ENCODE measurements at places on chromosomes 7 and 10. TPM values are rescaled to one million over a fixed set of nuclear protein-coding genes. Genes with fewer than 3 reads are reported as not detected.

Gene PTF1A
- total RNA-seq, result not detected

Gene PTEN
- total RNA-seq, result 19.6 TPM

Gene CEP41
- 20.4 TPM for total RNA-seq

Gene CLEC2L
- not detected for total RNA-seq

Gene HDAC9
- total RNA-seq, result 0.03 TPM

Gene SAP25
- total RNA-seq, result not detected

Gene ZNF25
- 8.4 TPM for total RNA-seq

Gene JMJD1C
- total RNA-seq, result 14.1 TPM

Gene RSPH10B
- not detected for total RNA-seq

Gene PAPOLB
- total RNA-seq, result 0.94 TPM

DNA sequence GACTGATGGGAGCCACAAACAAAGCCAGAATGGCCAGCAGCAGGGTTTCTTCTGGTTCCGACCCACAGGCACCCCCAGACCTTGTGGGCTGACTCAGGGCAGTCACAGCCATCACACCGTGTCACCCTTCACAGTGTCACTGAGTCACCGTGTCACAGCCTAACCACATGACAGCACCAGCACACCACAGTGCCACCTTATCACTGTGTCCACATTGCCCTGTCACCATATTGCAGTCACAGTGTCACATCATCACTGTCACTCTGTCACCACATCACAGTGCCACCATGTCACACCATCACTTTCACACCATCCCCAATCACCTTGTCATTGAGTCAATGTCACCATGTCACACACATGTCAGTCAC lies 77.0 kb downstream of the OAT start:
- no peak for DNase-seq

- no peak for DNase-seq
Measured at GRCh38 chr7:31129067-31129466, 77.0 kb downstream of the ADCYAP1R1 start.

DNA sequence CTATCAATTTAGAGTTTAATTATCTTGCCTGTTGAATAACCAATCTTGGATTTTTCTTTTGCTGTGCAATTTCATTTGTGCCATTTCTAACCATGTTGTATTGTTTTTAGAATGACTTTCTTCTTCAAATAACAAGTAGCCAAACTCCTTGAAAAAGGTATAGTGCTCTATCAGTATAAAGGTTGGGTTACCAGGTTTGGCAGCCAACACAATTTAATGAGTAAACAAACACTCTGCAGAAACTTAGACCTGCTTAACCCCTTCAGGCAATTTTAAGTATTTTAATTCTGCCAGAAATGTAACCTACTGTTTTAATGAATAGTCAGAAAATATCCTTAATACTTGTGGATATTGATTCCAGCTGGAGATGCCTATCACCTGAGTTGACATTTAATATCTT lies 299.8 kb downstream of the ARL4A start:
- no peak for DNase-seq

DNA sequence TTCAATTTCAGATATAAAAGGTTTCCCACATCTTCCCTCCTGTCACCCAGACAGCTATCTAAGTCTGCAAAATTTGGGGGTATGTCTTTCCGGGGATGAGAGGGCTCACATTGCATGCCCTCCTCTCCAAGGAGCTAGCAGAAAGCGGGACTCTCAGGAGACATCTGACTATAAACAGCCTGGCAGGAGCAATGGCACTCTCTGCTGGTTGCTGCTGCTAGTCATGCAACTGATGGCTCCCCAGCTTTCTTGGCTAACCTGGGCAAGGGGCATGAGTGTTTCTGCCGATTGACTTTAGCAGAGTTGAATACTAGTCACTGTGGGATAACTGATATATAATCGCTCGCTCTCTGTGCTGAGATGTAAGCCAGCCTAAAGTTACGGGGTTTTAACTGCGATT lies 12.0 kb downstream of the TBX20 start:
- DNase-seq, result no peak

DNA sequence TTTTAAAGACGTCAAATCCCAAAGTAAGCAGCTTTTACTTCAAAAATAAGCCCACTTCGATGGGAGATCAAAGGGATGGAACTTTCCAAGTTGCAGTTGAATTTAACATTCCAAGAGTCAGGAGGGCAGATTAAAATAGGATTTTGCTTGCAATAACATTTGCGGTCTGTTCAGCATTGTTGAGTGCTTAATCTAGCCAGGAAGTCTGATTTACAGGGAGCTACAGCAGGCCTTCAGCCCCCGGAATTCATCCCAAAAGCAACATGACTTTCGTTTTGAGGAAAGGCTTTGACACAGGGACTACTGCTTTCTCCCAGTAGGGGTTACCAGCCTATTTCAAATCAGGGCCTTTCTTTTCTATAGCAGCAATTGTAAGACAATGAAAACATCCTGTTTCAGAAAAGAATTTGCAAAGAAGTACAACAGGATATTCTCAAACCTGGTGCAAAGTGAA lies 279.6 kb upstream of the PITRM1 start:
- DNase-seq, result peak; percentile 32

DNA sequence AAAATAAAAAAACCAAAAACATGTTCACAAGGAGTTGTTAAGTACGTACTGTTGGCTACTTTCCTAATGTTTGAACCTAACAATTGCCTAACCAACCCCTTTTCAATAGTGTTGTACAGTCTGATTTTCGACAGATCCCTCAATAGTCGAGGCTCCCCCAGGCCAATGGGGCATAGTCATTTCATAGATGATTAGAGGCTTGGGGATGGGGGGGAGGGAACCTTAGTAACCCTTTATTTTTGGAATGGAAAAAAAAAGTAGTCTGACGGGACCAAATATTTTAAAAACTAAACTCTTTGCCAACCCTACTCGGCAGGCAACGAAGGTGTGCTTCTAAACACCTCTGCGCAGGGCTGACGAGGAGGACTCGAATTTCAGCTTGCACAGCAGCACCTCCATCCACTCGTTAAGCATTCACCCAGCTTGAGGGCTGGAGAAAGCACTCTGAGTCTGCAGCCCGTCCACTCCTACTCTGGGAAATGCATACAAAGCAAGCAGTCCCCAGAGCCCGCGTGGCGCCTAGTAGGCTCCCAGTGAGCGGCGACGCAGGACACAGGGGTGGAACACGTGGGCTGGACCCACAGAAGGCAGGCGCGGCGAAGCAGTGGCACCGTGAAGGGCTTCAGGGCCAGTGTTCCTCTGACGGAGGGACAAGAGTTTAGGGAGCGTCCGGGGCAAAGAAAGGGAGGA lies 899 bp downstream of the PUS7 start:
- DNase-seq, result peak; percentile 44

- DNase-seq, result no peak
Measured at GRCh38 chr7:53094827-53095226, 59.4 kb downstream of the POM121L12 start.

DNA sequence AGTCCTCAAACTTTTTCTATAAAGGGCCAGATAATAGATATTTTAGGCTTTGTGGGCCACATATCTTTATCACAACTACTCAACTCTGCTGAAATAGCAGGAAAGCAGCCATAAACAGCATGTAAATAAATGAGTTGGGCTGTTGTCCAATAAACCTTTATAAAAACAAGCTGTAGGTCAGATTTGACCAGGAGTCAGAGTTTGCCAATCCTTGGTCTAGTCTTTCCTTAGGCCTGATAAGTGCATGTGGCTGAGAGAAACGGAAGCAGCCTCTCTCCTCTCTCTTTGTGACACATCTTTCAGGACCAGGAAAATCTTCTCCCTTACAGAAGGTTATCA lies 724.5 kb downstream of the GRID1 start:
- peak; percentile 32 for DNase-seq

DNA sequence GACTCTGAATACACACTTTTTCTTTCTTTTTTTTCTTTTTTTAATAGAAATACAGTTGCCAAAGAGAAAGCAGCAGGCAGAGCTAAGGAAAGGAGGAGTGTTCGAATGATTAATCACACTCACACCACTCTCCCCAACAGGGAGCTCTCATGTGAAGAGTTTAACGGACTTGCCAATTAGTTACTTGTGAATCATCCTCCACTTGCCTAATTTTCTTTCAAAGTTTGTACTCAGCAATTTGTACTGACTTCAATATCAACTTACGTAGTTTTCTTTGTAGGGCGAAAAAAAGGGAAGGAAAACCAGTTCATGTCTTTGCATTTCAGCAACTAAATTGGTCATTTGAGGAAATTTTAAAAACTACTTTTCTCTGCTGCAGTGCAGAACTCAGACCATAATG lies 109.2 kb downstream of the PIP4K2A start:
- DNase-seq, result no peak

GRCh38 chr7:50421043-50421442 lies 29.1 kb downstream of the FIGNL1 start:
- DNase-seq, result no peak

- peak; percentile 48 for DNase-seq
Measured at GRCh38 chr7:16345979-16346958, 75.1 kb downstream of the CRPPA start.

DNA sequence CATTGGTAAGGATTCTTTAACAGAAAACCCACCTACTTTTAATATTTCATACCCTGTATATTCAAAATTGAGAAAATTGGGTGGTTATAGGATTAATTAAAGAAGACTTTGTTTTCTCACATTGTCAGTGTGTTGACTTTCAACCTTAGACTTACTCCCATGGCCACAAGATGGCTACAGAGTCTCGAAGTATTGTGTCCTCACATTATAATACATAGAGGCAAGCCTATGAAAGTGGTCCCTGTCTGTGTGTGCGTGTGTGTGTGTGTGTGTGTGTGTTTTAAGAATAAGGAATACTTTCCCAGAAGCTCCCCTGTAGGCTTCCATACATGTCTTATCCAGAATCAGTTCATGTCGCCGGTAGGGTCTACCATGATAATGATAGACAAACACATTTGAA lies 180.0 kb downstream of the PHF14 start:
- DNase-seq, result no peak

DNA sequence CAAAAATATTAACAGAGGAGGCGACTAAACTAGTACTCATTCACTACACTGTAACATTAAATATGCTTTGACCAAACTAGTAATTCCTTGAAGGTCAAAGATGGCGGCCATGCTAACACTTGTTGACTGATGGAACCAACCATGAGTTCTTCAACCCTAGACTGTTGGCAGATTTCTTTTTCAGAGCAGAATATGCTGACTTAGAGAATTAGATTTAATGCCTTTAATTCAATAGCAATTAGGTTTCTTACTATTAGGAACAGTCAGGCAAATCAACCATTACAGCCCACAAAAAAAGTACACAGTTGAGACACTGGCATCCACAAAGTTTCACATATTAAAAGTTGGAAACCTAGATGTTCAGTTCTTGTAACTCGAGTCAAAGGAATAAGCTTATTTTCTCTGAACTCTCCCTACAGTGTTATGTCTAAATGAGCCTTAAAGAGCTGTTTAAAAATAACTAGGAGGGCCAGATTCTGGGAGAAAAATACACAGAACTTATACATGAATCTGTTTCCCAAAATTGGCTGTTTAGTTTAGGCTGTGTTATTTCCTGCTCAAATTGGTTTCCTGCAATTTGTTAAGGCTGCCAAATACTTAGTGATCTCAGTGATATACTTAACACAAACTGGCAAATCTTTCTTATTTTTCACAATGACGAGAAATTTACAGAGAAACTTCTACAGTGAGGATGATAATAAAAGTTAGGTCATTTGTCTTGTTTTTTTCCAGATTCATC lies 17.6 kb downstream of the CHCHD3 start:
- DNase-seq, result no peak

GRCh38 chr10:21705142-21705827 lies 171.3 kb downstream of the MLLT10 start:
- DNase-seq, result no peak

DNA sequence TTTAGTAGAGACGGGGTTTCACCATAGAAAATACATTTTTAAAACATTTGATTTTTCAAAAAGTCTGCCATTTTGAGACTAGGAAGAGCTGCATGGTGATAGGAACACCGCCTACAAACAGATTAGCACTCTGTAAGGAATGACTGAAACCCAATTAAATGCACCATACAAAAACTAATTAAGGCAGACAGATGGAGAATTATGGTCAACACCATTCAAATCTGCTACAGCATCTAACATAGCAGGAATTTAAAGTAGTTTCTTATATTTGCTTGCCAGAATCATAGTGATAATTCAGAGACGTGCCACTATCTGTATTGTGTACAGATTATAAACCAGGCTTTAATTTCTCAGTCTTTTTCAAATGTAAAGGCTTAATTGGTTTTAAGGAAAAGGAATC lies 68.2 kb downstream of the ENO4 start:
- no peak for DNase-seq

- DNase-seq, result peak; percentile 0
Measured at GRCh38 chr10:88526501-88527105, 56.5 kb downstream of the RNLS start.

GRCh38 chr10:101687071-101687658 lies 7.8 kb downstream of the FBXW4 start:
- no peak for DNase-seq

DNA sequence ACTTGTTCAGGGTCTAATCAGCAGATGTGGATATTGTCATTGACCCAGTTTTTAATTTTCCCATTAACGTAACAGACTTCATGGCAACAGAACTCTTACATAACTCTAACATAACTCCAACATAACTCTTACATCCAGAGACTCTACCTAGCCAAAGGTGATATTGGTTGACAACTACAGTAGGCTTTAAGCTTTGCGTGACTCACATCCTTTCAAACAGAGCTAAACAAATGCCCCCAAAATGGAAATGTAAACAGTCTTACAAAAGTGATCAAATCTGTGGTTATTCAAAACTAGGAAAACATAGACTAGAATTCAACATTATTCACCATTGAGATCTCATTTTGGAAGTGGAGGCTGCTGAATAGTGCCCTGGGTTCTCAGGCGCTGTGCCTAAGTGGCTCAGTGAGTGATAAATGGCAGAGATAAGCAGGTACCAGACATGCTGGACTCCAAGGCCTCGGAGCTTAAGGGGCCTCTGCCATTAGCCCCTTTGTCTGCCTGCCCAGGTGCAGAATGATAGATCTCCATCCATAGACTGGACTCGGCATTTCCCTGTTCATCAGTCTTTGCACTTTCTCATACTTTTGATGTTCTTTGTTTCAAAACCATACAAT lies 34.3 kb upstream of the BTBD16 start:
- no peak for DNase-seq

DNA sequence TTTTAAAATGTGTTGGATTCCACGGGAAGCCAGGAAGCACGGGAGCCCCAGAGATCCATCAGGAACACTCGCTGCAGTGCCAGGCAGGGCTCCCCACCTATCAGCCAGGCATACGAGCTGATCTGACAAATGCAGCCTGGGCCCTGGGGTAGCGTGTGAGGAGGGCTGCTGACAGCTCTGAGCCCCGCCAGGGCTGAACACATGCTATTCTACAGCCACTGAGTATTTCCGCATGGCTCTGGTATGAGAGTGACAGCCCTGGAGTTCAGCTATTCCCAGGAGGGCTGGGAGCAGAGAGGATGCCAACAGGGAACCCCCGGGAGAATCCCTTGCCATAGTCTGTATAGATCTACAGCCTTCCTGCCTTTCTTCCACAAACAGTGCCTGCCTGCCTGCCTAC lies 237.3 kb upstream of the ZMIZ1 start:
- DNase-seq, result no peak

GRCh38 chr7:92831716-92832533 lies 4.4 kb downstream of the CDK6 start:
- DNase-seq, result peak; percentile 53
